ENCODE measurements at places on chromosomes 7 and 10.
A peak's percentile ranks its signal among the peaks of the same experiment; 100 is the strongest.

GRCh38 chr7:67343572-67343971, 346.9 kb downstream of the TYW1 start:
- peak; percentile 73 for DNase-seq

DNA sequence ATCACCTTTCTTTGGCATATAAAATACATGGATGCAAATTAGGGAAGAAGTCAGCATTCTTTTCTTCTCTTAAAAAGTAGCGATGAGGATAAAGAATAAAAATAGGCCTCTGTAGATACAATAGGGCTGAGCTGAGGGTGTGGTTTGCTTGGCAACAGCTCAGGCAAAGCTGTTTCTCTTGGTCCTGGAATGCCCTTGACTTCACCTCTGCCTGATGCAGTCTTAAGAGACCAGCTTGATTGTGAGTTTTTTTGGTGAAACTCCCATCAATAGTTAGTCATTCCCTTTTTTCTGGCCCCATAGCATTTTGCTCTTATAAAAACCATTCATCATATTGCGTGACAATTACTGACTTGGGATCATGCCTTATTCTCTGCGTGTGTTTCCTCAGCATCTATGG, 42.1 kb upstream of the MKLN1 start:
- no peak for DNase-seq

- DNase-seq: no peak
Observed at GRCh38 chr10:3468919-3469638, 296.5 kb upstream of the PITRM1 start.

DNA sequence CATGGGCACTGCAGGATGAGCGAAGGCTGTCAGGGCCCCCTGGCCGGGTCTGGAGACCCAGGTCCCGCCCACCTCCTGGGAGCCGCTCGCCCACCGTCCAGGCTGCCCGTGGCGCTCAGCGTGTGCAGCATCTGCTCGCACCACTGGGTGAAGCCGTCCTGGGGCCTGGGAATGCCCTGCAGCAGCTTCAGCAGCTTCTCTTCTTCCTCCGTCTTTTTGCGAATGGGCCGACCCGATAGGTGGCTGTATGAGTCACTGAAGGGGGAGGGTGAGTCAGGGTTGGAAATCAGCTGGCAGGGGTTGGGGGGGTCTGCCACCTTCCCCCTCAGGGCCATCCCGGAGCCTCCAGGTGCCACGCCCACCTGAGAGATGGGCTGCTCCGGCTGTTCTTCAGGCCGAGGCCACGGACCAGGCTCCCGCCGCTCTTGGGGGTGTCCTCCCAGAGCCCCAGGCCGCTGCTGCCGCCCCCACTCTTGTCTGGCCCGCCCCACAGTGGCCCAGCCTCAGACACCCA, 8.7 kb downstream of the GNB2 start:
- DNase-seq: no peak

- DNase-seq: peak; percentile 41
Observed at GRCh38 chr10:24518981-24519597, 204.6 kb downstream of the ARHGAP21 start.

DNA sequence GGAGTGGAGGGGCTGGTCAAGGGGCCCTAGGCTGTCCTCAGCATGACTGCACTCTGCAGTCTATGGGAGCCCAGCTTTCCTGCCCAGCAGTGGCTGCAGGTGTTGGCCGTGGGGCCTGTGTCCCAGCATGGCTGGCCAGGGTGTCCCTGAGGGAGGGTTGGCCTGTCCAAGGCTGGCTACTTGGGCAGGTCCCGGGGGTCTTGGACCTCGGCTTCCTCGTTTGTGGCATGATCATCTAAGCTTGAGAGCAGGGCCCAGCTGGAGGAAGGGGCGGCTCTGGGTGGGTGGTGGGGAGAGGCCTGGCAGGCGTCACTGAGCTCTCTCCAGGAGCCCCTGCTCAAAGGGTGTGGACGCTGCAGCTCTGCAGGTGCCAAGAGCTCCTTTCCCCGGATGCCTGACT, 43.7 kb upstream of the CFAP46 start:
- DNase-seq: no peak

DNA sequence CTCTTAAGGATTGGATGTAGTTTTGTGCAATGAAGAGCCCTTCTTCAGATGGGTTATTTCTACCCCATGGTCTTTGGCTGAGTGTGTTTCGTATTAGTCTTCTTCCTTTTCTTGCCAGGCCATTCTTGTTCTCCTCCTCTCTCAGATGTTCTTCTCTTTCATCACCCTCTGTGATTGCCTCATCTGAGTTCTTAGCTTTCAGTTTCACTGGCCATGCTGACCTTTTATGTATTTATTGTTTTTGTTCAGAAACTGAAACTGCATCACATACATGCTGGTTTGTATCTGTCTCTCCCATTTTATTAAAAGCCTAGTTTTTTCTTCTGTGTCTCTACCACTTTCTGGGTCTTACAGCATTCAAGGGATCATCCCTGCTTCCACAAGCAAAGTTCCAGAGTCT, 21.7 kb upstream of the PCGF5 start:
- DNase-seq: no peak

GRCh38 chr10:4725917-4726606, 99.9 kb upstream of the AKR1E2 start:
- no peak for DNase-seq

- no peak for DNase-seq
Observed at GRCh38 chr10:37739181-37739580, 118.2 kb downstream of the ZNF248 start.

DNA sequence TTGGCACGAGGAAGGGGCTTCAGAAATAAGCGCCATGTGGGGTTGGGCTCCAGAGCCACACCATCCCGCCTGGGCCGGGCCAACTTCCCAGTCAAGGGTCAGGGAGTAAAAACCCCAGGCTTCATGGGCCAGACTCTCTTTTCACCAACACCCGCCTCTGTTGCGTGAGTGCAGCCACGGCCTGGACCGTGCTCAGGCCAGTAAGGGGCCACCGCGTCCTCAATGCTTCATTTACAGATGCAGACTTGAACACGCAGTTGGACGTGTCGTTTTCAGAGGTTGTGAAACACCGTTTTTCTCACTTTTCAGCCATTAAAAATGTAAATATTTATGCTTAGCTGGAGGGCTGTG, 161.0 kb downstream of the WDR37 start:
- no peak for DNase-seq

DNA sequence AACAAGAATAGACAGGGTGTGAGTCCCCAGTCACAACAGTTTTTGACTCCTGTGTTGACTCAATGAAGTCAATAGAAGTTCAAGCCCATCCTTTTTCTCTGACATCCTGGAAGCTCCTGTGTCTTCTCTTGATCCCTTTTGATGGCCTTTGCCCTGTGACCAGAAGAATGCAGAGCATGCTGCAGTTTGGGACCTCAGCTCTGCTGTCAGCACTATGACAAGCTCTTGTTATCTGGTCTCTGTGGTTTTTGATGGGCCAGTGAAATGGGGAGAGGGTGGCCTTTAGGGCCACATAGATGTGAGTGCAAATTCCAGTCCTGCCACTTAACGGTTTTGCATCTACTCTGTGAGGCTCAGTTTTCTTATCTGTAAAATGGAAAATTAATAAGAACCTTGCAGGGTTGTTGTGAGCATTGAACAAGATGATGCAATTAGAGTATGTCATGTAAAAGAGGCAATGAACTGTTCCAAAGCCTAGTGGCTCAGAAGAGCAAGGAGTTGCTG, 102.4 kb upstream of the IKZF1 start:
- no peak for DNase-seq

- DNase-seq: no peak
Observed at GRCh38 chr7:4675771-4676367, 6.2 kb upstream of the FOXK1 start.

- DNase-seq: no peak
Observed at GRCh38 chr10:287814-288213, 152.6 kb downstream of the ZMYND11 start.

GRCh38 chr10:106793617-106794016, 370.9 kb downstream of the SORCS1 start:
- no peak for DNase-seq

- no peak for DNase-seq
Observed at GRCh38 chr10:80015911-80016830, 62.3 kb upstream of the TMEM254 start.

DNA sequence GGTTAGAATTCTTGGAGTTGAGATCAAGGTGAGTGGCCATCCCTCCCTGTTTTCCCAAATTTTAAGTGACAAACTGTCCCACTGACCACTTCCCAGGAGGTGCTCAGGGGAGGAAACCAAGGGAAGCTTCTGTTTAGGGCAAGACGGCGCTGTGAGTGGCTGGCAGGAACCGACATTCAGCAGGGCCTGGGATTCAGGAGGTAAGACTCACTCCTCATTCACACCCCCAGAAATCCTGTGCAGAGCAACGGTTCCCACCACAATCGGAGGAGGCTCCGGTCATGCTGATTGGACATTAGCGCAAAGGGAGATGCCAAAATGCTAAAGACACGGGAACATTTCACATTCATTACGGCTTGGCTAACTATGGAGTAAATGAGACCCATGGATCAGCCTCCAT, 200.9 kb downstream of the GRID1 start:
- DNase-seq: no peak

GRCh38 chr7:120462991-120463390, 190.0 kb downstream of the KCND2 start:
- no peak for DNase-seq

- DNase-seq: no peak
Observed at GRCh38 chr10:130489891-130490290, 353.7 kb downstream of the GLRX3 start.

DNA sequence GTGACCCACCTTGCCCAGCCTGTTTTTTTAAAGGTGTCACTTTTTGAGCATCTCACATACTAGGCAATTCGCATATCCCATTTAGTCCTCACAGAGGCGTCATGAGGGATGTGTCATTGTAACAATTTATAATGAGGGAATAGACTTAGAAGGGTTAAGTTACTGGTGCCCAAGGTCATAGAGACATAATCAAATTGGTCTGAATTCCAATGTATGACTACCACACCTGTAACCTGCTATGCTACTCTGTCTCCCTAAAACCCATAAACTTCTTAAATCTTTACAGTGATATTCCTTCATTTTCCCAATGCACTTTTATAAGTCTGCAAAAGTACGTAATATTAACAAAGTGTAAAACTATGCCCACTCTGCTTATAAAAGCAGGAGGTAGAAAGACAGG, 7.1 kb downstream of the ZMYND11 start:
- DNase-seq: no peak

DNA sequence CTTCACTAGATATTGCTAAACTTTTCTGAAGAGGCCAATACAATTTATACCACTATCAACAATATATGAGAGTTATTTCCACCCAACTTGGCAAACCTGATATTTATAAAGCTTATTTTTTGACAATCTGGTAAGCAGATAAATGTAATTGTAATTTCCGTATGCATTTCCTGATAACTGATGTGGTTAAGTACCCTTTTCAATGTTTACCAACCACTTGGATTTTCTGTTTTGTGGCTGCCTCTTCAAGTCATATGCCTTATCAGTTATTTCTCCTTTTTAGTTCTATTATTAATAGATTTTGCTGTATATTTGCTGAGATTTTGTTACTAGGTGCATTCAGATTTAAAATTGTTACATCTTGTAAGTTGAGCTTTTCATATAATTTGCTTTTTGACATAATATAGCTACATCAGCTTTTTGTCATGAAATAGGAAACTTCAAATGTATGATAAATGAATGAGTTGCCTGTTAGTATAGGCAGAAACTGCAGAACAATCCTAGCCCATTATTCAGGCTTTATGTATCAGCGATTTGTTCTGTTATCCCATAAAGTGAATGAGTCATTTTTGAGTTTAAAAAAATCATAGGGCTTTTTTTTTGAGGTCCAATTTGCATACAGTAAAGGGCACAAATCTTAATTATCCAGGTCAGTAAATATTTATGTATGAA, 11.5 kb downstream of the SGPL1 start:
- DNase-seq: no peak

- DNase-seq: no peak
Observed at GRCh38 chr7:141665208-141666035, 36.5 kb downstream of the DENND11 start.

DNA sequence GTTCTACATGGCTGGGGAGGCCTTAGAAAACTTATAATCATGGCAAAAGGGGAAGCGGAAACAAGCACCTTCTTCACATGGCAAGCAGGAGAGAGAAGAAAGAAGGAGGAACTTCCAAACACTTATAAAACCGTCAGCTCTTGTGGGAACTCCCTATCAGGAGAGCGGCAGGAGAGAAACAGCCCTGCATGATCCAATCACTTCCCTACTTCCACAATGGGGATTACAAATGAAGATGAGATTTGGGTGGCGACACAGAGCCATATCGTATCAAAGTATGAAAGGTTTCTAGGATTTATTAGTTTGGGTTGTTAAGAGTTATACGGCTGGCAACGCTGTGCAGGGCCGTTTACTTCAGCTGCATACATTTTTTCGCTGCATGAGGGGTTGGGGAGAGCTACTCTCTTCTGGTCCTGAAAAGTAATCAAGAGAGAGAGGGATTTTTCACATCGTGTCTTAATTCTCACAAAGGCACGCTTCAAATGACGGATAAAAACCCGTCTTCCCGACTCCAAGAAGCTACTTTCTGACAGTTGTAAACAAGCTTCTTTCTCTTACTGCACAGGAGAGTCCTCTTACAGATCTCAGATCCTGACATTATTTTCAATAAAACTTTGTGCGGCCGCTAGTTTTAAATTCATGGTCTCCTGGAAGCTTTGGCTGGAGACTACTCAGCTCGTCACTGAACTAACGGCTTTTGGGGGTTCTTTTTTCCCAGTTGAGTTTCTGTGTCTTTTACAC, 751 bp upstream of the GTPBP10 start:
- peak; percentile 23 for DNase-seq

GRCh38 chr10:111379534-111380187, 302.8 kb downstream of the ADRA2A start:
- DNase-seq: no peak

- no peak for DNase-seq
Observed at GRCh38 chr7:13035233-13035632, 347.8 kb downstream of the ARL4A start.

DNA sequence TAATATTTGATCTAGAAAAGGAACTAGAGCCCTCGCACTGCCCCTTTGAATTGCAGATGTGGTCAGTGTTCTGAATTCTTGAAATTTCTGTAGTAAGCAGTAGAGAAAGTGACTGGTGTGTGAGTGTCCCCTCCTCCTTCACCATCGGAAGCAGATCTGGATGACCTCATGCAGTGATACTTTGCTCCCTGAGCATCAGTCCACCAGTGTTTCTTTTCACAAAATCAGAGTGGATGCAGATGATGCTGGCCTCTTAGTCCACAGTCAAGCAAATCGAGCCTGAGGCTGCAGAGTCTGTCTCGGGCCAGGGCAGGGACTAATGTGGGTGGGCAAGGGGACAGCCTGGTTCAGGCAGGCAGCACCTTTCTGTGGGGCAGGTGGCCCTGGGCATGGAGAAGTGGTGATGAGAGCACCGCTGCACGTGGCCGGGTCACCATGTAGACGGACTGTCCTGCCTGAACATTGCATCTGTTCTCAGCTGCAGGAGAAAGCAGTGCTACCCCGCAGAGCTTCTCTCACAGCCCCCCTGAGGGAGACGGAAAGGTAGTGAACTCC, 5.4 kb downstream of the INSIG1 start:
- no peak for DNase-seq

DNA sequence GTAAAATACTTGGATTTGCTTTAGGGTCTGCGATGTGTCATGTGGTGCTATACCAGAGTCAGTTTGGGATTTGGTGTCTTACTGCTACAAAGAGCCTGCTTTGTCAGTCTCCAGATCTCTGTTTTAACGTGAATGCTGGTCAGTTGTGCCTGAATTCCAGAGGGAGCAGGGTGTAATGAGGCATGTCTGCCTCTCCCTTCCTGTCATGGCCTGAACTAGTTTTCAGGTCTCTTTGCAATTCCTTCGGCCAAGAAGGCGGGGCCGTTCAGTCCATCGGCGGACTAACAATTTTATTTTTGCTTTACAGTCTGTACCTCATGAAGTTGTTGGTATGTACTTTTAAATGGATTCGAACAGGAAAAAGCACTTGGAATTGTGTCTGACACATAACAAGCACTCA, 465.1 kb upstream of the ADARB2 start:
- no peak for DNase-seq

GRCh38 chr7:55436457-55436856, 71.3 kb downstream of the LANCL2 start:
- DNase-seq: no peak
